Progenitor cell of endocrine pancreas (in vitro differentiated cells): ENCODE measurements at places on chromosomes 1 and 21. TPM values are rescaled to one million over a fixed set of nuclear protein-coding genes. Genes with fewer than 3 reads are reported as not detected.
A peak's percentile ranks its signal among the peaks of the same experiment; 100 is the strongest.

DNA sequence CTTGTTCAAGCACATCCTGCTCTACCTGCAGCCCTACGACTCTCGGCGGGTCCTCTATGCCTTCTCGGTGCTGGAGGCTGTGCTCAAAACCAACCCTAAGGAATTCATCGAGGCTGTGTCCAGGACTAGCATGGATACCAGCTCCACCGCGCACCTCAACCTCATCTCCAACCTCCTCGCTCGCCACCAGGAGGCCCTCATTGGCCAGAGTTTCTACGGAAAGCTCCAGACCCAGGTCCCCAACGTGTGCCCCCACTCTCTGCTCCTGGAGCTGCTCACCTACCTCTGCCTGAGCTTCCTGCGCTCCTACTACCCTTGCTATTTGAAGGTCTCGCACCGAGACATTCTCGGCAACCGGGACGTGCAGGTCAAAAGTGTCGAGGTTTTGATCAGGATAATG lies 74.3 kb upstream of the MORC3 start:
- H3K27me3 ChIP-seq, result no peaks in the 10 kb centered on the region
- no peak overlapping the region for H3K27ac ChIP-seq
- peaks cover 3% of the 10 kb centered on the region for H3K4me1 ChIP-seq
- no peak overlapping the region for H3K4me3 ChIP-seq
- peaks cover 38% of the 10 kb centered on the region for H3K36me3 ChIP-seq

DNA sequence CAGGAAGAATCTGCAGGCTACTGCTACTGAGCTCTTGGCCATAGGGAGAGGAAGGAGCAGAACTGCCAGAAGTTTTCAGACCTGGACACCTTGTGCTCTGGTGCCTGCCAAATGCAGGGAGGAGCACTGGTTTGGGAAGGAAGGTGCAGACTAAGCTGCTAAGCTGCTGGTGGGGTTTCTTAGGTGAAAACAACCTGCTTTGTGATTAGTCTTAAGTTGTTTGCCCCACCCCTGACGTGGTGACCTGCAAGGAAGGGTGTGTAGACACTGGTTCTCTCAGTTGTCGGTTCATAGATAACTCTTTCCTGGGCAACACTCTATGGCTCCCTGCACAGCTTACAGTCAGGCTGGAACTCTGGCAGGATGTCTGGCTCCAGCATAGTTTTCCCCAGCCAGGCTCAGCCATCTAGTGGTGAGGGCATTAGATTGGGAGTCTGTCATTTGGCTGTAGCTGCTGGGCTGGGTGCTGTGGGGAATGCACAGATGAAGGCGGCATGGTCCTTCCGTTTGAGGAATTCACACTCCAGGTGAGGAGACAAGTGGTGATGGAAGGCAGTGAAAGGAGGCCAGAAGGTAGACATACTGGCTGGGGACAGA lies 10.3 kb upstream of the S100A10 start:
- DNase-seq, result no peak
- H3K4me3 ChIP-seq, result no peak overlapping the region
- H3K36me3 ChIP-seq, result no peaks in the 10 kb centered on the region
- peaks cover 12% of the 10 kb centered on the region for H3K27me3 ChIP-seq

DNA sequence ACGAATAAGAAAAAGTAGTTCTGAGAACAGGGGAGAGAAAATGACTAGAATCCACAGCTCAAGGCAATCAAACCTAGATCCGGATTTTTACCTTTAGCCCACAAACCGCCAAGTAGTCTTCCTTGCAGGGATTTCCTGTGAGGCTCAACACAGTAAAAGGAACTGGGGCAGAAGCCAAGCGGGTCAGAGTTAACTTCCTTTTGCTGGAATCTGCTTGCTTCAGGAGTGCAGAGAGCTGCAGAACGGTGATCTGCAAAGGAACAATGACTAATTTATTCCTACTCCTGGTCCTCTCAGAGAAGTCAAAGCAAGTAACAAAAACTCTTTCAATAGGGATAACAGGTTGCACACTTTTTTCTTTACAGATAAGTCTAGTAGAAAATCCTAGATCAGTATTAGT lies 53.4 kb downstream of the UBR4 start:
- peaks cover 32% of the 10 kb centered on the region for H3K36me3 ChIP-seq
- no peak overlapping the region for H3K27ac ChIP-seq
- H3K4me1 ChIP-seq, result no peaks in the 10 kb centered on the region
- no peaks in the 10 kb centered on the region for H3K27me3 ChIP-seq
- no peak for DNase-seq

DNA sequence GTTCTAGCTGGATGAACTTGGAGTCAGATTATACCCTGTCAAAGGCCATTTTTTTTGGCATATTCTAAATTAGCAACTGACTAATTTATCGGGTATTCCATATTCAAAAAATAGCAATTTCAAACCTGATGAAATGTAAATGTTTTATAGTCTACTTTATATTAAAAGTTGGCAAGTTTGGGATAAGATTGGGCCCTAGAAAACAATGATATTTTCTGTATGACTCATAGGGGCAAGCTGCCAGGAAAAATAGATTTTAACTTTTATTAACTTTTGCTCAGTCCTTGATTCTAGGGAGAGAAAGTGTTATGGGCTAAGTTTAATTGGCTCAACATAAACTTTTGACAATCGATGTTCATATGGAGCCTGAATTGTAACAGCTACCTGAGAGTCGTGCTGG lies 576.9 kb upstream of the B3GALT2 start:
- DNase-seq, result no peak
- H3K4me3 ChIP-seq, result no peak overlapping the region
- peaks cover 2% of the 10 kb centered on the region for H3K4me1 ChIP-seq
- no peak overlapping the region for H3K27ac ChIP-seq

DNA sequence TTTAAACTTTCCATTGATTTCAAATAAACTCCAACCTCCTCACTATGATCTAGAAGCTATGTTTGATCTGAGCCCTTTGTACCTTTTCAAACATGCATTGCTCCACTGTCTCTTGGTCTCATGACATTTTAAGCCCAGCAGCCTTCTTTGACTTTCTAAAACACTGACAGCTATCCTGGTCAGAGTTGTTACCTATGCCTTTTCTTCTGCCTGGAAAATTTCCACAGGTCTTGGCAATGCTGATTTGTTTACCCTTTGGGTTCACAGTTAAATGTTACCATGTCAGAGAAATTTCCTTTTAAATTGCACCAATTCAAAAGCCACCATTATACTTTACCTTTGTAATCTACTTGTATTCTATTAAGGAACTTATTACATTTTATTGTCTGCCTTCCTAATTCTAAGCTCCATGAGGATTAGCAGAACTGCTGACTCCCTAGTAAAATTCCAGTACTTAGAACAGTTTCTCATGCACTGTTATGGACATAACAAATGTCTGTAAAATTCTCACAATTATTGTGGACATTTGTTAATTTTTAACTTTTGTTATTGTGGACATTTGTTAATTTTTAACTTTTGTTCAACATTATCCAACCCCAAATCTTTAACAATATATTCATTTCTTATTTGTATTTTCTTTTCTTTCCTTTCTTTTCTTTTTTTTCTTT lies 1064.4 kb downstream of the NCAM2 start:
- H3K36me3 ChIP-seq, result no peaks in the 10 kb centered on the region
- peaks cover 11% of the 10 kb centered on the region for H3K4me1 ChIP-seq
- DNase-seq, result no peak
- no peak overlapping the region for H3K27ac ChIP-seq

- no peak for DNase-seq
- no peaks in the 10 kb centered on the region for H3K36me3 ChIP-seq
Measured at GRCh38 chr1:48005253-48006117, 8.3 kb upstream of the TRABD2B start.

GRCh38 chr1:110335265-110335664 lies 3.9 kb upstream of the RBM15 start:
- no peak overlapping the region for H3K27ac ChIP-seq
- H3K4me3 ChIP-seq, result no peak overlapping the region
- peaks cover 16% of the 10 kb centered on the region for H3K4me1 ChIP-seq
- no peak for DNase-seq

- H3K27me3 ChIP-seq, result peaks cover 6% of the 10 kb centered on the region
- peaks cover 12% of the 10 kb centered on the region for H3K4me1 ChIP-seq
- H3K27ac ChIP-seq, result peak overlapping the region; percentile 89
- no peaks in the 10 kb centered on the region for H3K36me3 ChIP-seq
- DNase-seq, result peak; percentile 55
Measured at GRCh38 chr1:163410073-163410999, 88.6 kb downstream of the NUF2 start.

DNA sequence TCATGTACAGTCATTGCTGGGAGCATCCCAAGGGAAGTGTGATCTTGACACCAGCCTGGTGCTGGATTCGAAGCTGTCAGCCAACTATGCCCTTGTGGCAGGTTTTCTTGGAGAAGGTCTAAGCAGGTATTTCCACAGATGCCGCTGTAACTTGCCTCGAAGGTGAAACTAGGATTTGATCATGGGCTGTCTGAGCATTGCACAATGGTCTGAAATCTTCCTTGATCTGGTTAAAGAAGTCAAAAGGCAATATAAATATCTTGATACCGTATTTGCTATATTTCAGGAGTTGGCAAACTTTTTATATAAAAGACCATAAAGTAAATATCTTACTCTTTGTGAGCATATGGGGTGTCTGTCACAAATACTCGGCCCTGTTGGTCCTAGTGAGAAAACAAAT lies 206.8 kb downstream of the LYPLAL1 start:
- no peak overlapping the region for H3K27ac ChIP-seq
- no peak overlapping the region for H3K4me3 ChIP-seq
- no peaks in the 10 kb centered on the region for H3K27me3 ChIP-seq
- H3K4me1 ChIP-seq, result no peaks in the 10 kb centered on the region
- H3K36me3 ChIP-seq, result no peaks in the 10 kb centered on the region

SPRR3 gene
- total RNA-seq, result not detected in 2 replicates

PPM1J gene
- 0.43 and 0.71 TPM in 2 replicates for total RNA-seq

ZMPSTE24 gene
- total RNA-seq, result 40.4 and 41.9 TPM in 2 replicates

ATP1A4 gene
- total RNA-seq, result not detected in 2 replicates

TAL1 gene
- total RNA-seq, result not detected in 2 replicates

LPGAT1 gene
- total RNA-seq, result 58.9 and 59.5 TPM in 2 replicates

OR2T29 gene
- not detected in 2 replicates for total RNA-seq

NMNAT2 gene
- 3.1 and 3.3 TPM in 2 replicates for total RNA-seq

C1orf87 gene
- not detected in 2 replicates for total RNA-seq

PMVK gene
- total RNA-seq, result 26.3 and 26.9 TPM in 2 replicates

ROR1 gene
- total RNA-seq, result 61.3 and 63.8 TPM in 2 replicates
